IMR-90 (cell line): ENCODE measurements at places on chromosomes 2 and 18. TPM values are rescaled to one million over a fixed set of nuclear protein-coding genes. Genes with fewer than 3 reads are reported as not detected.
A peak's percentile ranks its signal among the peaks of the same experiment; 100 is the strongest.

Gene ANKRD30BL
- polyA plus RNA-seq: not detected in 2 replicates

DNA sequence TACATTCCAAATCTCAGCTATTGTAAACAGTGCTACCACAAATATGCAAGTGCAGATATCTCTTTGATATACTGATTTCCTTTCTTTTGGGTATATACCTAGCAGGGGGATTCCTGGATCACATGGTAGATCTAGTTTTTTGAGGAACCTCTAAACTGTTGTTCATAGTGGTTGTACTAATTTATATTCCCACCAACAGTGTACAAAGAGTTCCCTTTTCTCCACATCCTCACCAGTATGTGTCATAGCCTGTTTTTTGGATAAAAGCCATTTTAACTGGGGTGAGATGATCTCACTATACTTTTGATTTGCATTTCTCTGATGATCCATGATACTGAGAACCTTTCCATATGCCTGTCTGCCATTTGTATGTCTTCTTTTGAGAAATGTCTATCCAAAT is 6.3 kb upstream of the CCNT2 start:
- DNase-seq: peak; percentile 65

GRCh38 chr18:8794156-8794933 is 89.0 kb downstream of the MTCL1 start:
- peak; percentile 89 for DNase-seq

Gene COL4A4
- polyA plus RNA-seq: 0.02 TPM in 1 of 2 replicates, not detected in the other

Gene SPATA3
- not detected in 2 replicates for polyA plus RNA-seq

GRCh38 chr2:52821631-52822030 is 946.0 kb upstream of the CHAC2 start:
- DNase-seq: peak; percentile 3

DNA sequence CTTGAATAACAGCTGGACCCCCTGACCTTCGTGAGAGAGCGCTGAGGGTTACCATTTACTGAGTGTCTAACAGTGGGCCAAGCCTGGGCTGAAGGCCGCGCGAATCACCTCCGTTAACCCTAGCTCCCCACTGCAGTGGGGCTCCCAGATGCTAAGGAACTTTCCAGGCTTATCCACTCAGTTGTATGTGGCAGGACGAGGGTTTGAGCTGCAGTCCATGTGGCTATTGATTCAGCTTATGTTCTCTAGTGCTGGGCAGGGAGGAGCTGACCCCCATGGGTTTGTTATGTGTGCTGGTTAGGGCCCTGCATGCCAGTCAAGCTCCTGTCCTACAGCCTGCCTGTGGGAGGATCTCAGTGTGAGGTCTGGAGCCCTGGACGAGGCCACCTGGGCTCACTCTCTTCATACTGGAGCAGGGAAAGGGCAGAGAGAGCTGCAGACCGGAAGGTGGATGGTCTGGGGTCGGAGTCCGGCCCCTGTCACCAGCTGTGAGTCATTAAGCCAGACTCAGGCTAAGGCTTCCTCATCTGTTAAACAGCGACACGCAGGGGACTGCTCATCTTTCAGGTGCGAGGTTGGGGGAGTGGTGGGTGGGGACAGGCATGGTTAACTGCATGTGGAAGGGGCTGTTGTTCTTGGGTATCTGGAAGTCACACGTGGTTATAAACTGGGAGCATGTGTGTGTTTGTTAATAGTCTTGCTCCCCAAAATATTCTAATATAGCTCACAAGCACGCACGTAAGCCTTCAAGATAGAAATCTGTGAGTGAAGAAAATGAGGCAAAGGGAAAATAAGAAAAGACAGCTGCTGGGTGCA is 6.6 kb downstream of the PSD4 start:
- no peak for DNase-seq

GRCh38 chr2:33018271-33018670 is 71.5 kb downstream of the LTBP1 start:
- DNase-seq: no peak

DNA sequence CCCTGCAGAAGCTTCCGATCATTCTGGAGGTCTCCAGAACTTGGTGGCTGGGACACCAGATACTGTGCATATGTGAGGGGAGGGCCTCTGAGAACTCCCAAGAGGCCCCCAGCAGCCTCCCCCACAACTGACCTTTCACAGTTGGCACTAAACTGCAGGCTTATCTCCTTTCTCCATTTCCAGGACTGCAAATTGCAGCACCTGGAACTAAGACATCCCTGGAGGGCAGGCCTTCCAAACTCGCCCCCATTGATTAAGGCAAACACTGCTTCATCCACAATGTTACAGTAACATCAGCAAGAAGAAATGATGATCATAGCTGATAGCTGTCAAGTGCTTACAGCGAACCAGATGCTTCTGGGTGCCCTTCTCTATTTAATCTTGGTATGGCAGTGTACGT is 67.9 kb downstream of the TGOLN2 start:
- no peak for DNase-seq
